Stimulated activated CD8-positive, alpha-beta memory T cell treated with anti-CD3 and anti-CD28 coated beads, Interleukin-4, amount 100 ng/mL, for 4 hours (primary cell): ENCODE measurements at places on chromosomes 2 and 18.

- no peak for DNase-seq
These were observed 55.8 kb upstream of the SLC35F5 start for GRCh38 chr2:113812204-113812603.

DNA sequence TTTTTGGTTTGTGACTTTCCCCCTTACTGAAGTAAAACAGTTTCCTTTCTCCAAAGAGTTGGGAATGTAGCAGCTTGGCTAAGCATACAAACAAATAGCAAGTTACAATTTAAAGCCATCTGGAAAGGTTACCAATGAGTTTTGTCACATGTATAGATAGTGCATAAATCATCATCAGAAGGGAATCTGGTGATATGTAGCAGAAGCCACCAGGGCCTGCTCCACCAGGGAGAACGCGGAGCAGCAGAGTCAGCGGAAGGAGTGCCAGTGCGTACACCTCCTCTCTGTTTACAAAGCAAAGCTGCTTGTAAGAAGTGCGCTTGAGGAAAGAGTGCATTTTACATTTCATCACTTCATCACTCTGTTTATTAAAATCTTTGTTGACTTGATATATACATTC lies 240.1 kb downstream of the FAM210A start:
- DNase-seq: no peak

- DNase-seq: no peak
These were observed 183.2 kb downstream of the EPHA4 start for GRCh38 chr2:221388891-221389290.

- DNase-seq: no peak
These were observed 64.2 kb upstream of the LMAN1 start for GRCh38 chr18:59423259-59423658.

DNA sequence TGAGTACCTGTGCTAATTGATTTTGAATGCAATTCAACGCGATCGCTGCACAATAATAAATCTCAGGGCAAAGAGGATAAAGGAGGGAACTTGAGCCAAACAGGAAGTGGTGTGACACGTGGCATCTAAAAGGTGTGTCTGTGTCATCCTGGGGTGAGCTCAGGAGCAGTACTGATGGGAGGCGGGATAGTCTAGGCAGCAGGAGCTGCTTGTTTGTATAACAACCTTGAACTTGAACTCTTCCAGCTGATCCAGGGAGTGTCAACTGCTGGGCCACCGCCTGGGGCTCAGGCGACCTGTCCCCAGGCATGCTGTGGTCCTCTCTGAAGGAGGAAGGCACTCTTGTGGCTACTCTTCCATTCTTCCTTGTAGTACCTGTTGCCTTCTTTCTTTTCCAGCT lies 61.2 kb downstream of the BOD1L2 start:
- no peak for DNase-seq
